Activated CD4-positive, alpha-beta T cell treated with anti-CD3 and anti-CD28 coated beads for 1 hour (primary cell): ENCODE measurements at places on chromosomes 12 and 14.

GRCh38 chr14:24198814-24199524 is 3.7 kb upstream of the TM9SF1 start:
- no peak for DNase-seq

- DNase-seq = no peak
Observed at GRCh38 chr12:3252450-3252891, 175.3 kb downstream of the TSPAN9 start.

DNA sequence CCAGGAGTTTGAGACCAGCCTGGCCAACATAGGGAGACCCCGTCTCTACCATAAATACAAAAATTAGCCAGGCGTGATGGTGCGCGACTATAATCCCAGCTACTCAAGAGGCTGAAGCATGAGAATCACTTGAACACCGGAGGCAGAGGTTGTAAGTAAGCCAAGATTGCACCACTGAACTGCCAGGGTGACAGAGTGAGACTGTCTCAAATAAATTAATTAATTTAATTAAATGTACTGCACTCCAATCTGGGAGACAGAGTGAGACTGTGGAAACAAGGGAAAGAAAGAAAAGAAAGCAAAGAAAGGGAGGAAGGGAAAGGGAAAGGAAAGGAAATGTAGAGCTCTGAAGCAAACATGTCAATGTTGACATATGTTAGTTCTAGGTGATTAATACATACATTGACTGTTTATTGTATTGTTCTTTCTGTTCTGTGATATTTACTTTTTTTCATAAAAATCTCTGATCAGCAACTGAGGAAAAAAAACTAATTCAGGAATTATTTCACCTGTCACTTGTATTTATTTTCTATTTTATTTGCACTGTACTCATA is 99.6 kb downstream of the DENND5B start:
- DNase-seq = no peak

GRCh38 chr14:96792591-96792990 is 4.6 kb upstream of the VRK1 start:
- DNase-seq = no peak

DNA sequence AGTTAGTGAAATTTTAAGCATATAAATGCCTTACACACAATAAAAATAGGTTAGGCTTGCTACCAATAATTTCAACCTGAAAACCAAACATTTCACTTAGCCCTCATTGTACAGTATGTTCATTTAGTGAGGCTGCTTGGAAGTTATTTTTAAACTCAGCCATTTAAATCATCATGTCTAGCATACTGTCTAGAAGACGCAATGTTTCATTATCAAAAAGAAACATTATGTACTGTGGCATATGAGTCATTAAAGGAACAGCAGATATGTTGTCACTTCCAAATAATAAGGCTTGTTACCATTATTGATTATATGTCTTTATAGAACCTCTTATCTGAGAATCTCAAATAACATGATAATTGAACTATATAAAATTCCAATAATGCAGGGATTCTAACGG is 304.7 kb downstream of the RMST start:
- DNase-seq = no peak

DNA sequence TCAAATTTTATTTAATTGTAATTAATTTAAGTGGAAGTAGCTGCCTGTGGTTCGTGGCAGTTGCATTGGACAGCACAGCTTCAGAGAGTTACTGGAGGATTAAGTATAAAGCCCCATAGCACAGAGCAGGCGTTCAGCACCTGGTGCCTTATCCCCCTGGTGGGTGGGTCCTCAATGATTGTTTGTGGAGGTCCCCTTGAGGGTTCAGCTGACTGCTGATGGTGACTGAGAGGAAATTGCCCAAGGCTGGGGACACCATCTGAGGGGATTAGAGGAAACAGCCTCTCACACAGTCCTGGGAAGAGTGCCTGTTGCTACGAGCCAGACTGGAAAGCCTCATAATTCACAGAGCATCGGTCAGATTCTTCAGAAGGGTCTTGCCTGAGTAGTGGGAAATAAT is 83.4 kb upstream of the NOS1 start:
- no peak for DNase-seq

GRCh38 chr14:96126339-96126782 is 78.3 kb upstream of the BDKRB2 start:
- DNase-seq = no peak

- peak; percentile 23 for DNase-seq
Observed at GRCh38 chr14:91311284-91311662, 66.8 kb upstream of the GPR68 start.

GRCh38 chr12:78951803-78952551 is 87.4 kb downstream of the SYT1 start:
- no peak for DNase-seq

- no peak for DNase-seq
Observed at GRCh38 chr14:50233166-50233950, 2.0 kb upstream of the SOS2 start.

GRCh38 chr12:110258466-110258865 is 22.6 kb upstream of the ATP2A2 start:
- no peak for DNase-seq

GRCh38 chr14:89012282-89013097 is 188.0 kb downstream of the TTC8 start:
- no peak for DNase-seq

- no peak for DNase-seq
Observed at GRCh38 chr12:79063258-79063657, 198.7 kb downstream of the SYT1 start.

GRCh38 chr14:68368850-68369249 is 424.0 kb downstream of the ZFP36L1 start:
- no peak for DNase-seq

GRCh38 chr12:22573181-22573580 is 28.8 kb upstream of the C2CD5 start:
- no peak for DNase-seq

- no peak for DNase-seq
Observed at GRCh38 chr12:112973818-112974231, 4.5 kb upstream of the OAS2 start.

GRCh38 chr12:127119600-127120140 is 1147.3 kb upstream of the TMEM132C start:
- no peak for DNase-seq

- no peak for DNase-seq
Observed at GRCh38 chr12:14774906-14775635, 28.2 kb downstream of the WBP11 start.

DNA sequence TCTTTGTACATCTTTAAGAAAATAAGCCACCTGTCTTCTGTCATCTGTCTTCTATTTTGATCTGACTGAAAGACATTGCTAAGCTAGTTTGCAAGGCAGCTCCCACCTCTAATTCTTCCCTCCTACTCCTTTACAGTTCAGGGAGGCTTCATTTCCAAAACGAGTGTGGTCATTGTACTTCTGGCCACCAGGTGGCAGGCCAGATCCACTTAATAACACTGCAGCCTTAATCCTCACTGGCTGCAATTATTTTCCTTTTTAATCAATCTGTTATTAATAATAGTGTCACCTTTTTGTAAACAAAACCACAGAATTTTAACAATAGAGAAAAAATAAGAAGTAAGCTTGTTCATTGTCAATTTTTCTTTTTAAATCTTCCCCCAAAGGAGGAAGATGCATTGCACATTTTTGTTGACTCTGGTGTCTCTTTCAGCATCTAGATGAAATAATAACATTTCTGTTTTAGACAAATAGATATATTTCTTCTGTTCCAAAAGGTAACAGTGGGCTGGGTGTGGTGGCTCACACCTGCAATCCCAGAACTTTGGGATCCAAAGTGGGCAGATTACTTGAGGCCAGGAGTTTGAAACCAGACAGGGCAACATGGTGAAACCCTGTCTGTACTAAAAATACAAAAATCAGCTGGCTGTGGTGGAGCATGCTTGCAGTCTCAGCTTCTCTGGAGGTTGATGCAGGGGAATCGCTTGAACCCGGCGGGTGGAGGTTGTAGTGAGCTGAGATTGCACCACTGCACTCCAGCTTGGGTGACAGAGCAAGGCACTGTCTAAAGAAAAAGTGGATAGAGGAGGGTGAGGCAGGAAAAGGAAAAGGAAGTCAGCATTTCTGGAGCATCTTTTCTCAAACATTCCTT is 23.3 kb downstream of the GABARAPL1 start:
- peak; percentile 34 for DNase-seq

GRCh38 chr14:102947321-102948103 is 25.0 kb downstream of the AMN start:
- no peak for DNase-seq

- DNase-seq = no peak
Observed at GRCh38 chr12:66055837-66056319, 74.7 kb downstream of the LLPH start.

DNA sequence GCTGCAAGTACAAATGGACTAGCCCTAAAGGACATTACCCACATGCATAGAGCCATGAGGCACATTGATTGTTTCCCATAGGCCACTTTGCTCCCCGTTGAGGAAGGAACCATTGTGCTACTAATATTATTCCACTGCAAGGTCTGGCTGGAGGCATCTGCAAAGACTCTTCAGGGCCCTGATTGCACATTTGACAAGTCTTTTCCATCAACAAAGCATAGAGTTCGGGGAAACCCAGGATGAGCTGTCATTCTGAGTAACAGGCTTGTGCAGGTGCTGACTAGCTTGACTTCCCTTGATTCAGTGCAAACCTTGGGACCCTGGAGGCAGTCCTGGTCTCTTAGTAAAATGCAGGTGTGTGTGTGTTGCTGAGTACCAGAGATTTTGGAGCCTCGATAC is 73.8 kb downstream of the SUSD6 start:
- peak; percentile 36 for DNase-seq

- DNase-seq = no peak
Observed at GRCh38 chr12:85796001-85796400, 40.2 kb downstream of the RASSF9 start.

DNA sequence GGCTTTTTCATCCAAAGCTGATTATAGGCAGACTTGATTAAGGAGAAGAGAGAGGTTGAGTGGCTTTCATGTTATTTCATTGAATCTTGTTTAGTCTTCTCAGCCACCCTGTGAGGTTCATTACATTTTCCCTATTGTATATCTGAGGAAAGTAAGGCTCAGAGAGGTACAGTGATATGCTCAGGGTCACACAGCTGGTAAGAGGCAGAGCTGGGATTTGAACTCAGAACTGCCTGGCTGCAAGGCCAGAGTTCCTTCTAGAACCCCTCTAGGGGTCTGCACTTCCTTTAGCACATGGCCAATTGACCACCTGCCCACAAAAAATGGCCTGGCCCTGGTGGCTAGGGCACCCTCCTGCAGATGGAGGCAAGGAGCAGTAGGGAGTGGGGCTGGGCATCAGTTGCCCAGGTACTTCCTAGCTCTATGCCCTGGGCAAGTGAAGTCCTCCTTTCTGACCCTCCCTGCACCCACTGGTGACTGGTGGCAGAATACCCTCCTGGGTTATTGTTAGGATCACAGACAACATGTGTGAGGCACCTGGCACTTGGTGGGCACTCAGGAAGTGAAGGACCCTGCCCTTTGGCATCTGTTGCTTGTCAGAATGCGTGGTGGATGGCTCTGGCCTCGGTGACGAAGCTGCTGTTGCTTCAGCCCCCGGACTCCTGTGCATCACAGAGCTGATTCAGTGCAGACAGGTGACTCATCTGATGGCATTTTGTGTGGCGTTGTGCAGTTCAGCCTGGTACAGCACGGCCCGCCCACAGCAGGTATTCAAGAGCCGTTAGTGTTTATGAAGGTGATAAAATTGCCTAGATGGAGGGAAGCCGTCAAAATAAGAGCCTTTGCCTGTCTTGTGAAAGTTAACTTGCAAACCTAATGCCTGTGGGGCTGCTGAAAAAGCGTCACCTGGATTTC is 115.8 kb downstream of the SLC25A47 start:
- DNase-seq = no peak

DNA sequence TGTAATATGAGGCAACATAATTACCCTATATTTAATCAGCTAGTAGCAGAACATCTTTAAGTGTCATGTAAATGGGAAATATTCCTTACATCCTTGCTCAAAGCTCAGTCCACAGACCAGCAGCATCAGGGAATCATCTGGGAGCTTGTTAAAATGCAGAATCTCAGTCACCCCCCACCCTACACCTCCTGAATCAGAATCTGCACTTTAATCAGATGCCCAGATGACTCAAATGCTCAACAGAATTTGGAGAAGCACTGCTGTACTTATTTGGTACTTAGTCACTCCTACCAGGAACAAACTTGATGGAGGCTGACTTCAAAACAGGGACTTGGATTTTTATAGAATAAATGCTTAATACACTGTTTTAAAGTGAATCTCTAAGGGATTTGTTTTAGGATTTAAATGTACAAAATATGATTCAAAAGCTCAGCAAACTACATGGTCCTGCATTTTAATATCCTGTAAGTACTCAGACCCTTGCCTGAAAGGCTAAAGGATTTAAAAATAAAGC is 96.5 kb downstream of the ARMH4 start:
- no peak for DNase-seq

GRCh38 chr12:112446008-112446725 is 27.4 kb downstream of the PTPN11 start:
- no peak for DNase-seq

DNA sequence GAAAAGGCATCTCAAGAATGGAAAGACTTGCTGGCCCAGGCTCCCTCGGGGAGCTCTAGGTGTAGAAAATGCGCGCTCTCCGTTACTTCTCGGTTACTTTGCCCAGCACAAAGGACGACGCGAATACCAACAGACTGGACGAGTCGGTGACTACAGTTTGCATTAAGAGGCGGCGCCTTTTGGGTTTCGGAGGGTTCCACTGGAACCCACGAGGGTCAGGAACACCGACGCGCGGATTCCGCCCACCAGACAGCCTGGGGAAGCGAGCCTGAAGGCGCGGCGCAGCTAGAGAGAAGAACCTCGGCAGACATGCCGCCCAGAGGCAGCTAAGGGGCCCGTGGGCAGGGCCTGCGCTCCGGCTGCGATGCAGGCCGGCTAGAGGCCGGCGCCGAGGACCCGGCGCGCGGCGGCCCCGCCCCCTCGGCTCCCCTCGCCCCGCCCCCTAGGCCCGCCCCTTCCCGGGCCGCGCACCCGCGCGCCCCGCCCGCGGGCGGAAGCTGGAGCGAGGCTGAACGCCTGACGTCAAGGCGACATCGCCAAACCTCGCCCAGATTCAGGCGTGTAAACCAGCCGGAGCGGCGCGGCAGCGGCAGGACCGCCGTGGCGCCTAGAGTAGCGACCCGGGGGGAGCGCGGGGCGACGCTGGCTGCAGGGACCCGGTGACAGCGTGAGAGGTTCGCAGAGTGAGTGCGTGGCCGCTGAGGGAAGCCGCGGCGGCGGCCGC is at the start of gene RAP1B:
Gene RAP1B, plus strand, starts transcription at position 530 of the 724 bp plus-strand sequence. CDS start 37,826 bp downstream, outside the sequence.
- DNase-seq = peak; percentile 86

DNA sequence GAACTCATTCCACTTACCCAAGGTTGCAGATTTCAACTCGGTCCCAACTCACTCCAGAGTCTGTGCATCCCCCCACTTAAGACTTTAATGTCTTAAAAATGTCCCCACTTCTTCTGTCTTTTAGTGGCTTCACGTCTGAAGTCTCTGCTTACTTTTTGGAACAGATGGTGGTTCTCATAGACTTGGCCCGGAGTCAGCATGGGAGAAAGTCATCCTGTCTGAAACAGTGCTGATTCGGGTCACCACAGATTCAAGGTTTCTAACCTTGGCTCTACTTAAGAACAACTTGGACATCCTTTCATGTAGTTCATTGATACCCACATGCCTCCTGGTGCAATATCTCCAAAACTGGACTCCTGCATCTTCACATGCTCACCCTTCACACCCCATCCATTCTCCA is 26.0 kb downstream of the CHST11 start:
- DNase-seq = no peak
